ENCODE measurements at places on chromosomes 11 and 22.

GRCh38 chr11:99567334-99567956 is 546.7 kb downstream of the CNTN5 start:
- DNase-seq, result no peak

- no peak for DNase-seq
Measured at GRCh38 chr11:113876074-113876797, 864 bp upstream of the USP28 start.

- DNase-seq, result peak; percentile 54
Measured at GRCh38 chr11:83035070-83035854, 36.4 kb downstream of the RAB30 start.

- DNase-seq, result no peak
Measured at GRCh38 chr11:134995741-134996140, 583.7 kb upstream of the B3GAT1 start.

DNA sequence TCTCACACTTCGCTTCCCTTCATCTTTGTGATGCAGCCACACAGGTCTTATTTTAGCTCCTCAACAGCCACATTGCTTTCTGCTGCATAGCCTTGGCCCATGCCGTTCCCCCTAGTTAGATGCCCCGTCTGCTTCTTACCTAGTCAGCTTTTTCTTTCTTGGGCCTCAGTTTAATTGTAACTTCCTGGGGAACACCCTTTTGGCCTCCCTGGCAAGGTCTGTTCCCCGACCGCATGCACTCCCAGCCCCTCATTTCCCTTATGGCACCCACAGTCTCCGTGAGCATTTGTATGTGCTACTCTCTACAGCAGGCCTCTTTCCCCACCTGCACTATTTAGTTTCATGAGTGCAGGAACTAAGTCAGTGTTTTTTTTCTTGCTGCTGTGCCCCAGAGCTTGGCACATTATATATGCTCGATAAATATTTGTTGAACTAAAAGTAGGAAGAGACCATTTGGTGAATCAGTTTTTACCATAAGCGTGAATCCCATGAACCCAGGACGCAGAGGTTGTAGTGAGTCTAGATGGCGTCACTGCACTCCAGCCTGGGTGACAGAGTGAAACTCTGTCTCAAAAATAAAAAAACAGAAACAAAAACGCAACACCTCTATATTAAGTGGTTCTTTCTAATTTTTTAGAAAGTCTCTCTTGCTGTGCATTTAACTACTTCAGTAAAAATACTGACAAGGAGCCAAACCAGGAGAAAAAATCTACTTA is 38.5 kb downstream of the TNRC6B start:
- no peak for DNase-seq

- no peak for DNase-seq
Measured at GRCh38 chr22:40400159-40400558, 29.8 kb downstream of the SGSM3 start.

DNA sequence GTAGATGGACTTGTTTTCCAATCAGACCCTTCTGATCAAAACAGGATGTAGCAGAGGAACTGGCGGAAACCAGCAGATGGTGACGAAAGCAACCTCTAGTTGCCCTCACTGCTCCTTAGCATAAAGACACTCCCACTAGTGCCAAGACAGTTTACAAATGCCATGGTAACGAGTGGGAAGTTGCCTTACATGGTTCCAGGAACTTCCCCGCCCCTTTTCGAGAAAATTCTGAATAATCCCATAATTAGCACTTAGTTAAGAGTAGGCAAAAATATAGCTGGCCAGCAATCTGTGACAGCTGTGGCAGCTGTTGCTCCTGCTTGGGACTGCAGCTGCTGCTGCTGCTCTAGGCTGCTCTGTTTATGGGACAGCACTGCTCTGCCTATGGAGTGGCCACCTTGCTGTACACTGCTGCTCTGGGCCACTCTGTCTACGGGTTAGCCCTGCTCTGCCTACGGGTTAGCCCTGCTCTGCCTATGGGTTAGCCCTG is 33.4 kb upstream of the SORL1 start:
- DNase-seq, result no peak

DNA sequence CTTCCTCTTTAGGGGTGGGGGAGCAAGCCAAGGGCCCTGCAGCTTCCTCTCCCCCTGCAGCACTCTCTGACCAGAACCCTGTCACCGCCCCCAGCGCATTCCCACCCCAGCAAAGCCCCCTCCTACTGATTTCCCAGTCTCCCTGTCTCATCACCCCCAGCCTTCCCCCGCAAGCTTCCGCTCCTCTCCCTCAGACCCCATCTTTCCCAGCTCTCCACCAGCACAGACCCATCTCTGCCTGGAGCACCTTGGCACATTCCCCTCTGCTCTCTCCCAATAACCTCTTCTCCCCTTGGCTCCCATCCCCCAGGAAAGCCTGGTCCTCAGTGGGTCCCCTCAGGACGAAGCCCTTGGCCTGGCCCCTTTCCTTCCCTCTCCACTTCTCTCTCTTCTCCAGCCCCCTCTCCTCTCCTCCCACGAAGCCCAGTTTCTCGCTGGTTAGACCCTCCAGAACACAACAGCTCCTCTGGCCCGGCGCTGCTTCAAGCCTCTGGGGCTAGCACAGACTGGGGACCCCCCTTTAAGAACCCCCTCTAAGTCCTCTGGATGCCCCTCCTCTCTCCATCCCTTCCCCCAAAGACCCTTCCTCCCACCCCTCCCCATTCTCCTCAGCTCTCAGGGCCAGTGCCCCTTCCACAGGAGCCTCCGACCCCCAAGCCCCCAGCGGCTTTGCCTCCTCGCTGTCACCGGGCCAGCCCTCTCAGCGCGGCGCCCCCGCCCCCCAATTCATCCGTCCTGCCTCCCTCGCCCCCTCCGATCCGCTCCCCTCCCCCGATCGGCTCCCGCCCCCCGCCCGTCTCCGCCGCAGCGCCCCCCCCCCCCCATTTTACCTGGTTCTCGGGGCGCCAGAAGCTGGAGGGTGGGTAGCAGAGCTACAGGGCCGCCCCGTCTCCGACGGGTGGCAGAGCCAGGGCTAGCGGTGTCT is 594 bp downstream of the NRXN2 start:
- no peak for DNase-seq

DNA sequence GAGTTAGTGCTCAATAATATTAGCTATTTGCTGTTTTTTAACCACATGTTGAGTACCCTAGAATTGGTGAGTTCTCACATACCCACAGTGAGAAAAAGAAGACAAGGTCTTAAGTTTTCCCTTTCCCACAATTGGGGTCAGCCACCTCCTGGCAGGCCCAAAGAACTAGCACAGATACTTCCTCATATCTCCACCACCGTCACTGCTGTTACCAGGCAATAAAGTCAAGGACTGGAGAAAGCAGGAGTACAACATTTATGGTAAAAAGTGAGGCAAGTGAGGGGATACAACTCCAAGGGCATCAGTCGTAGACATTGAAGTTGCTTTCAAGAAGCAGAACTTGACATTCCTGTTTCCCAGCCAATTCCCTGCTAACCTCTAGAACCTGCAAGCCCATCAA is 19.6 kb downstream of the ELP4 start:
- no peak for DNase-seq

GRCh38 chr22:31154975-31155374 is 5.0 kb upstream of the RNF185 start:
- DNase-seq, result no peak

DNA sequence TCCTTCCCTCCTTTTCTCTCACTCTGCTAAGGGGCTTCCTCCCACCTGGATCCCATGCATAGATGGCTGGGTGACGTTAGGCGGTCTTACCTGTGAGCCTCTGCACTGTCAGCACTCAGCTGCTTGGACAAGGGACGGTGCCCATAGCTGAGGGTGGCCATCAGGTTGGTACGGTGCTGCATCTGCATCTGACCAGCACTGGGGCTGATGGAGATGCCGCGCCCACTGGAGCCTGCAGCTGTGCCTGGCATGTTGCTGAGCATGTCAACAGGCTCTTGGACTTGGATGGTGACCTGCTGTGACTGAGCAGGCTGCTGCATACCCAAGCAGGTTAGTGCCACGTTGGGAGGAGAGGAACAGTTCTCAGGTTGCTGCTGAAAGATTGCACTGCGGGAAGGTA is 21.8 kb upstream of the APOA1 start:
- DNase-seq, result no peak

GRCh38 chr11:19499026-19499669 is 213.5 kb upstream of the NAV2 start:
- DNase-seq, result peak; percentile 83

- no peak for DNase-seq
Measured at GRCh38 chr11:45435706-45436105, 149.6 kb upstream of the SYT13 start.

DNA sequence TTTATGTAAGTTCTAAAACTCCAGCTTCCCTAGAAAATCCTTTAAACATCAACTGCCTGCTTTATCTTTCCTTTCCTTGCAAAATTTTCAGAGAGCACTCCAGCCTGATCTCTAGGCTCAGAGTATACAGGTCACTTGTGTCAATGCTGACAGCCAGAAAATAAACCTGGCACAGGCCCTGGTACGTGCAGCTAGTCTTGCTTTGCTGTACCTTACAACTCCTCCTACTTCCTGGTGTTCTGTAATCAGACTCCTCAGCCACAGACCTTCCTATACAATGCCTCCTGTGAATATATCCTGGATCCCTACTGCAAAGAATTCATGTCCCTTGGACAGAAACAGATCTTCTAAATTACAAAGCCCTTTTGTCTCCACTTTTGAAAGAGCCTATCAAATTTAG is 24.2 kb upstream of the TMEM123 start:
- DNase-seq, result peak; percentile 53

- DNase-seq, result no peak
Measured at GRCh38 chr22:44519886-44520285, 21.9 kb upstream of the RTL6 start.

DNA sequence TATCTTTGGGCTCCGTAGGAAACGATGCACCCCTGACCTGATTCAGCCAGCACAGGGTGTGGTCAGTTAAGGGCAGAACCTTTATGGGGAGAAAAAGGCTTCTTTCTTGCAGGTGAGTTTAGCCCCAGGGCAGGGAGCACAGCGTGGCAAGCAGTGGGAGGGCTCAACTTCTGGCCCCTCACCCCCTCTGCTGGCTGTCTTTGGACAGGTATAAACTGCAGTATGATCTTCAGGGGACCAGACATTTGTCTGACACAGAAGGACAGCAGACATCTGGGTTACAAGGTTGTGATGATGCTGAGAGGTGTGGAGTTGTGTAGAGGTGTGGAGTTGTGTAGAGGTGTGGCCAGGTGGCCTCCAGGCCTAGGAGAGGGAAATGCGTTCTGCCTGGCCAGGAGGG is 324.0 kb upstream of the PLET1 start:
- DNase-seq, result peak; percentile 28

DNA sequence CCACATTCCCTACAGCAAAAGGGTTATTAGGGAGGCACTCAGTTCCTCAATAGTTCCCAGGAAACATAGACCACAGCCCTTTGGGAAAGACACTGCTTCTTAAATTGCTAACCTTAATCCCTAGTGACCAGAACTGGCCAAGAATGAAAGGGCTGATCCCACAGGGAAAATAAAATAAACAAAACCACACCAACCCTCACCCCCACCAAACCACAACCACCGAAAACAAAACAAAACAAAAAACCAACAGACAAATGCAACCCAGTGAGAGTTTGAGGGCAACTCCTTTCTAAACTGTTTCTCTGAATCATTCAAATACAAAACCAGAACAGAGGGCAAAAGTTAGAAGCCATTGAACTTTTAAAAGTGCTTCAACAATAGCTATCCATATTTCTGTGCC is 57.2 kb downstream of the NAV2 start:
- DNase-seq, result peak; percentile 67

DNA sequence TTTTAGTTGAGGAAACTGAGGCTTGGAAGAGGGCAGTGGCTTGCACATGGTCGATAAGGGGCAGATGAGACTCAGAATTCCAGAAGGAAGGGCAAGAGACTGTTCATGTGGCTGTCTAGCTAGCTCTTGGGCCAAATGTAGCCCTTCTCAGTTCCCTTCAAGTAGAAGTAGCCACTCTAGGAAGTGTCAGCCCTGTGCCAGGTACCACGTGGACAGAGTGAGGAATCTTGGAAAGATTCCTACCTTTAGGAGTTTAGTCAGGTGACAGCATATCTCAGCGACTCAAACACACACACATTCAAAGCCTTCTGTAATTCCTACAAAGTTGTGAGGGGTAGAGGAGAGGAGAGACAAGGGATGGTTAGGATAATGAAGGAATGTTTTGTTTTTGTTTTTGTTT is 18.3 kb downstream of the PIK3IP1 start:
- no peak for DNase-seq

- DNase-seq, result no peak
Measured at GRCh38 chr11:46370253-46370652, 11.2 kb upstream of the MDK start.

GRCh38 chr11:46346886-46347636 is at the start of gene DGKZ:
Gene DGKZ, plus strand, starts transcription at chr11:46347463. Its CDS starts 197 bp downstream, at chr11:46347660.
- DNase-seq, result peak; percentile 78

GRCh38 chr22:21025266-21025665 is 7.1 kb downstream of the SLC7A4 start:
- no peak for DNase-seq

DNA sequence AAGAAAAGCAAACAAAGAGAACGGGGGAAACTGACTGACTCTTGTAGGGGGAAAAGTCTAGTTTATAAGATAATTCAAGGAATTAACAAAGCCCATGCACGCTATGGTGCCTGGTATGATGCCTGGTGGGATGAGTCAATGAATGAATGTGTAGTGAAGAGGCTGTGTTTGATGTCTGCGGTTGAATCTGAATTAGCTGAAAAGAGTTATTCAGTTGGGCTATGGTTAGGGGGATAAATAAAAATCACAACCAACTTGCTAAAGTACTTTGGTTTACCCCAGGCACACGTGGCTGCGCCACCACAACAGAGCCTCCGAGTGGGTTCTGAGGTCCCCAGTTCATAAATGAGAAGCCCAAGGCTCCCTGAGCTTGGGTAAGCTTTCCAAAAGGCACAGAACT is 369.3 kb upstream of the SYN3 start:
- no peak for DNase-seq

DNA sequence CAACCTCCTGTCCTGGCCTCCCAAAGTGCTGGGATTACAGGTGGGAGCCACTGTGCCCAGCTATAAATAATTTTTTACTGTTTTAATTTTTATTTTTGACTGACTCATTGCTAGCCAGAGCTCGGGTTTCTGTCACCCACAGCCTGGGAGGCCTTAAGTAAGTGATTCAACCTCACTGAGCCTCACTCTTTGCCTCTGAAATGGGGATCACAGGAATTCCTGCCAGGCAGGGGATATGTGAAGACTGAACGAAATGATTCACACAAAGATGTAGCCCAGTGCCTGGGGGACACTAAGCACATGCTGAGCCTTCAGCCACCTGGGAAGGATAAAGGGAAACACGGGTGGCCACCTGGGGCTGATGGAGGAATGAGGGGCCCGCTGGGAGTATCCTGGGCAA is 3.8 kb upstream of the LRRC74B start:
- DNase-seq, result peak; percentile 71

DNA sequence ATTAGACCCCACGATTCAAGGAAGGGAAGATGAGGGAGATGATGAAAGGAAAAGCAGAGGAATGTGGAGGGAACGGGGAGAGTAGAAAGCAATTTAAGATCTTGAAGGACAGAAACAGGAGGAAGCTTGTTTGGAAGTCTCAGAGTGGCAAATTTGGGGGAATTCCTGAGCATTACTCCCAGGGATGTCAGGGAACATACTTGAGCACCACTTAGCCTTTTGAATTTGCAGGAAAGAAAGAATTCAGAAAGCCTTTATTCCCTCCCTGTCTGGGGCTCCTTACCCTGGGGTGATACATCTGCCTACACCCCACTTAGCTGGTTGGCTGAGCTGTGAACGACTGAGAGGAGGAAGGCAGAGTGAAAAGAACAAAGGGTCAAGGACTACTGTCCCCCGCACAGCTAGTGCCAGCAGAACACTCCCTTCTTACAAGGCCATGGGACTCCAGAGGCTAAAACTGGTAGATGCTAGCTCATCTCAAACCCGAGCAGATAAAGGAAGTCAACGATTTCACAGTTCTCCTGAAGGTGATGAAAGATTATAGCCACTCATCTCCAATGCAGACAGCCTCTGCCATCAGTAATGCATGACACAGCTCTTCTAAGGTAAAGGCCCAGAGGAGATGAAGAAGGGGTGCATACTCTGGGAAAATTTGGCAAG is 84.0 kb upstream of the AKIP1 start:
- DNase-seq, result peak; percentile 40
